ENCODE measurements at places on chromosomes 1 and 21. TPM values are rescaled to one million over a fixed set of nuclear protein-coding genes. Genes with fewer than 3 reads are reported as not detected.

DNA sequence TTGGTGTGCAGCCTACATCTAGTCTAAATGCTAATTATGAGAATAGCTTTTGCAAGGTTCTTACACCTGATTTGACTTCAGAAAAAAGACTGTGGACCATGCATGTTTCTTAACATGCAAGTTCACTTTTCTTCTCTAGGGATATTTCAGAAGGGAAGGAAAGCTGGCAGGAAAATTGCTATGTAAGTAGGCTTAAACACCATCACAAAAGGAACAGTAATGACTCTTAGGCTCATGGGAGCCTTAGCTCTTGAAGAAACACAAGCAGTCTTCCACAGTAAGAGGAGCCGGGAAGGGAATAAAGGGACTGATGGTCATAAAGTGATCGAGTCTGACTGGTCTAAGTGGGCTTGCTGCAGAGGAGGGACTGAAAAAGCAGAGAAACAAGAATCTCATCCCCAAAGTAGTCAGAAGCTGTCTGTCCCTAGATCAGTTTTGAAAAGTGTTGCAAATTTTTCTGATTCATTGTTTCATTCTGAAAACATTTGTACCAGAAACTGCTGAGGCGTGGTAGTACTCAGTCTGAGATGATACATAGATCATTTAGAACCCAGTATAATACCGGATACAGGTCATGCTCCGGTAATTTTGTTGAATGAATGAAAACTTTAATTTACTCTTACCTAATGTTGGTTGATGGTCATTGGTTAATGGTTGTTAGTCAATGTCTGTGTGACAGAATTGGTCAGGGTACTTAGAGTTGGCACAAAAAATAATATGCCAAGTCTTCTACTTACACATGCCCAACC is 40.9 kb downstream of the SMYD2 start:
- H3K27me3 ChIP-seq = no peaks in the 10 kb centered on the region
- H3K27ac ChIP-seq = no peak overlapping the region
- no peak for DNase-seq
- peaks cover 25% of the 10 kb centered on the region for H3K36me3 ChIP-seq
- no peak overlapping the region for H3K4me3 ChIP-seq

DNA sequence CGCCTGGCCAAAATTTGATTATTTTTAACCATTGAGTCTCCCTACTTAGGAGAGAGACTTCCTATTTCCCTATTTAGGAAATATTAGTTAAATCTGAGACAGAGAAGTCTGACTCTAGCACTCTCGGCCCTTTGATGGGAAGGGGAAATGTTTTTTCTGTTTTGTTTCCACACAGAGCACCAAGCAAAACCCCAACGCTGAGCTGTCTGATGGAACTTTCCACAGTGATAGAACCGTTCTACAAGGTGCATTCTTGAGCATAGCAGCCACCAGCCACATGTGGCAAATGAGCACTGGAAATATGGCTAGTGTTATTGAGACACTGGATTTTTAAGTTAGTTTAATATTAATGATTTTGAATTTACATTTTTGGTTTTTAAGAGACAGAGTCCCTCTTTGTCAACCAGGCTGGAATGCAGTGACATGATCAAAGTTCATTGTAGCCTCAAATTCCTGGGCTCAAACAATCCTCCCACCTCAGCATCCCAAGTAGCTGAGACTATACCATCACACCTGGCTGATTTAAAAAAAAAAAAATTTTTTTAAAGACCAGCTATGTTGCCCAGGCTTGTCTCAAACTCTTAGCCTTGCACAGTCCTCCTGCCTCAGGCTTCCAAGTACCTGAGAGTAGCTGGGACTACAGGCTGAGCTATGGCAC is 77.3 kb upstream of the GALNT2 start:
- no peaks in the 10 kb centered on the region for H3K36me3 ChIP-seq
- H3K4me1 ChIP-seq = no peaks in the 10 kb centered on the region
- no peak overlapping the region for H3K27ac ChIP-seq
- no peak for DNase-seq
- peaks cover 26% of the 10 kb centered on the region for H3K27me3 ChIP-seq
- H3K4me3 ChIP-seq = no peak overlapping the region

DNA sequence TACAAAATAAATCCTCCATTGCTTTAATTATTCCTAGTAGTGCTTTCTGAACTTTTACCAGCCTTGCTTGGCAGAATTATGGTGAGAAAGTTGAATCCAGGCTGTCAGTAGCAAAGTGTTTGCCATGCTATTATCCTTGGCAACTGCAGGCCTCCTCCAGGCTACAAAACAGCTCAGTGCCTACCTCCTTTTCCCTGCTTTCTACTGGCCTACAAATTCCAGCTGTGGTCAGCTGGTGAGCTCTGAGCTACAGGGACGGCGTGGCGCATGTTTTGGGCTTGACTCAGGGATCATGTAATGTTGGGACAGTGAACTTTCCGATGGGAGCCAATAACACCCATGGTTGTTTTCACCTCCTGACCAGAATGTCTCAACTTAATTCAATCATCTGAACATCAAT is 456.1 kb upstream of the ADAMTS5 start:
- no peaks in the 10 kb centered on the region for H3K27me3 ChIP-seq
- H3K4me3 ChIP-seq = no peak overlapping the region
- no peak overlapping the region for H3K27ac ChIP-seq
- peaks cover 29% of the 10 kb centered on the region for H3K4me1 ChIP-seq
- no peak for DNase-seq

Gene OPRD1
- 0.66 TPM for total RNA-seq

- DNase-seq = no peak
- no peak overlapping the region for H3K4me3 ChIP-seq
- H3K27me3 ChIP-seq = no peaks in the 10 kb centered on the region
- H3K4me1 ChIP-seq = peaks cover 10% of the 10 kb centered on the region
Observed at GRCh38 chr21:14737284-14737691, 191.2 kb upstream of the SAMSN1 start.
